ENCODE measurements at places on chromosomes 1 and 21.
A peak's percentile ranks its signal among the peaks of the same experiment; 100 is the strongest.

DNA sequence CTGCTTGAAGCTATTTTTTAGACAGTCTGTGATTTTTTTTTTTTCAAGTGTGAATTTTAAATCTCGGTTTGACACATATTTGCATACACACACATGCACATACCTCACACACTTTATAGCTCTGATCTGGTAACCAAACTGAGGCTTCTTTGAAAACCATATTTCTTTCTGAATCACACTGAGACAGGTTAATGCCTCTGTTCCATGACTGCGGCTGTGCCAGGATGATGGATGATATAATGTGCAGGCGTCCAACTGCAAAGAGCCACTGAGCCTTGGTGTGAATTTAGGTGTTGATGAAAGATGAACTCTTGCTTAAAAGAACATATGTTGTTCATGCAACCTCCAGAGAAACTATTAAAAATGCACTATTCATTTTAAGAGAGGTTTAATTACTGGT is 504.0 kb upstream of the OLFM3 start:
- DNase-seq: no peak

DNA sequence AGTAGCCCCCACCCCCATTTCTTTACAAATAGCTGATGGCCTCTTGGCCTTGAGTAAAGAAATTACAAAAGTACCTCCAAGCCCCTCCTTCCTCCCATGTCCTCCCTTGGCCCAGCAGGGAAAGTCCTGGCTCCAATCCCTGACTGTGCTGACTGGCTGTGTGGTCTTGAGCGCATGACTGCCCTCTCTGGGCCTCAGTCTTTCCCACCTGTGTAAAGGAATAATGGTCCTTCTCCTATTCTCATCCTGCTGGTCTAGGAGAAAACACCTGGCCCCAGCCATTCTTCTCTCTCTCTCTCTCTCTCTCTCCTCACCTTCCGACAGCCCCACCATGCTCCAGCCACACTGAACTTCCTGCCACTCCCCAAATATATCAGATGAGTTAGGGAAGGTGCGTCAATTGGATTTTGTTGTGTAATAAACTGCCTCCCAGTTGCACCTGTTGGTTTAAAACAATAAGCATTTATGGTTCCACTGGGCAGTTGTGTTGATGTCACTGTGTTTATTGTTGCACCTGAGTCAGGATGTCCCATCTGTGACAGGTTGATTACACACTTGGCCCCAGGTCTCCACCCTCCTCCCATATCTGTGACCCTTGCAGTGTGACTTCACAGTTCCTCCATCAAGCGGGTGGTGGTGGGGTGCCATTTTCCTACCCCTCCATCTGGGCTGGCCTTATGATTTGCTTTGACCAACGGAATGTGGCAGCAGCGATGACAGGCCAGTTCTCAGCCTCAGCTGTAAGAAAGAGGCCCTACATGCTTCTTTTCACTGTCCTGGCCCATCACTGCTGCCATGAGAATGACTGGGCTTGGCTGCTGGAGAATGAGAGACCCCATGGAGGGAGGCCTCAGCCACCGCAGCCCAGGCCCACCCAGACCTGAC is 22.3 kb upstream of the LRP8 start:
- DNase-seq: no peak

- no peak for DNase-seq
Measured at GRCh38 chr1:207799989-207800648, 48.3 kb downstream of the CD46 start.

GRCh38 chr1:203049576-203050180 is 23.4 kb downstream of the PPFIA4 start:
- no peak for DNase-seq

DNA sequence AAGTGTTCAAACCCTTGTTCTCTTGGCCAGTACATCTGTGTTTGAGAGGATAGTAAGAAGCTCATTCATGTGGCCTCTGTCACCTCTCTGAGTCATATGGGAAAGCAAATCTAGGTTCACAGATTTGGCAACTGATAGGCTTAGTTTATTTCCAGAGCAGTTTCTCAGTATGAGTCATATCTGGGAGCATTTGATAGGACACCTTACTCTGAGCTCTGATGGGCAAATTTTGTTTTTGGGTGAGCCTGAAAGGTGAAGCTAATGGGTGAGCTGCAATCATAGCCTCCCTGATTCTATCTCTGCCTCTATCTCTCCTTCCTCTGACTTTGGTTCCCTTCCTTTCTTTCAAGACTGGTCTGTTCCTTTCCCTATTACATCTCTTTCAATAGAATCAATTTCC is 134.4 kb downstream of the S1PR1 start:
- no peak for DNase-seq

DNA sequence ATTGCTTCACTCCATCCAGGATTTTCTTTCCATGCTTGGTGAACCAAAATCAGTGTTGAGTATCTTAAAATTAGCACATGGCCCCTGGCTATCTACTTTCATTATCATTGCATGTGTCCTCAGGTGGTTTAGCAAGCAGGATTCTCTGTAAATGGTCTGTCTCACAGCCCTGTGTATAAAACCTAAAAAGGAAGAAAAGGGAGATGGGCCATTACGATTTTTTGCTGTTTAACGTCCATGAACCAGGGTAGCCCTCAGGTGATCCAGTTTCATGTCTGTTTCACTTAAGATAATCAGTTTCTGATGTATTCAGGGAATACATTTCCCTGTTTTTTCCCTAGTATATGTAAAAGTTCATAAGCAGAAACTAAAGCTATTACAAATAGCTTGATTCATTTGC is 238.2 kb downstream of the NFIA start:
- no peak for DNase-seq

GRCh38 chr1:30919025-30919881 is 10.7 kb upstream of the SDC3 start:
- DNase-seq: peak; percentile 95

GRCh38 chr1:3062616-3063378 is 6.2 kb upstream of the PRDM16 start:
- no peak for DNase-seq

- no peak for DNase-seq
Measured at GRCh38 chr1:236702791-236703394, 16.6 kb downstream of the ACTN2 start.

GRCh38 chr1:3453203-3453761 is 1.2 kb upstream of the ARHGEF16 start:
- peak; percentile 31 for DNase-seq

DNA sequence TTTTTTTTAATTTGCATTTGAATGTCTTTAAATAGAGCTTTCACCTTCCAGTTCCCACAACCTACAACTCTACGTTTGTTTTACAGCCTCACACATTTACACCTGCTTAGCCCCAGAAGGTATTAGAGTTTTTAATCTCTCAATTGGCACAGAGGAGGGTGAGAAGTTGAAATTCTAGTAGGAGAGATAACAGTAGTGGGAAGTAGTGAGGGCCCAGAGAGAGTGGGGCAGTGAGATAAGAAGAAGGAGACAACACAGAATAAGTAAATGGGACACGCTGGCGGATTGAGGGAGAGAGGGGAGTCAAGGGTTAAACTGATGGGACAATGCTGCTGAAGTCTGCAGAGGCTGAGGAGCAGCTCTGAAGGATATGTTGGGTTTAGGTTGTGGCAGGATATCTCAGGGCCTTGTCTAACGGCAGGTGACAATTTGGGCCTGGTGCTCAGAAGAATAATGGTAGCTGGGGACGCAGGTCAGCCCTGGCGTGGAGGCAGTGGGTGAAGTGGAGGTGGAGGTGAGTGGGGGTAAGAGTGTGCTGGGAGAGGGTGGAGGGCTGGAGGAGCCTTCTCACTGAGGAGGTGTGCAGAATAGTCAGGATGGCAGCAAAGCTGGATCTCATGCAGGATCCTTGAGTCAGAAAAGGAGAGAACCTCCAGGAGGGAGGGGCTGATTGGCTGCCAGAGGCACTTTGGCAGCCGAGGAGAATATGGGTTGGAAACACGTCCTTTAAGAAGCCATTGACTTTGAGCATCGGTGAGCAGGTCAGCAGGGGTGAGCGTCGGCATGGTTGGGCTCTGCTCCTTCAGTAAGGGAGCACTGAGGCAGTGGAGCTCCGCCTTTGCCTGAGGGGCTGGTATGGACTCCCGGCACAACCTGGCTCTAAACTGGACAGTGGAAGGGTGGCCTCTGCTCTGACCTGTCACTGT is 72.9 kb downstream of the SYT6 start:
- DNase-seq: no peak

DNA sequence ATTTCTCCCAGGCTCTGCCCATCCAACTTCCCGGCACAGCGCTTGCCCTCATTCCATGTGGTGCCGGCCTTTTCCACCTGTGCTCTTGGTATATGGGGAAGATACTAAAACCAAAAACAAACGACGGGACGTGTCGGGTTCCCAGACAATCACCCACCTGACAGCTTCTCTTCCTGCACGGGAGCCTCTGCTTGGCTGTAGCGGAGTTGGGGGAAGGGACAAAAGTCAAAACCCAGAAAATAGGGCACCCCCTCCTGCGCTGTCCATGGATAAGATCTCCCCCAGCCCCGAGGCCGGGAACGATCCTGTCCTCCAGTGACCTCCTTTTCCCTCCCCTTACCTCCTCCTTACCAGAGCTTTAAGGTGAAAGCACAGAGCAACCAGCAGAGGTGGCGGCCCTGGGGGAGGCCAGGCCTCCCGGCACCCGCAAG is 640 bp downstream of the JTB start:
- DNase-seq: no peak

- no peak for DNase-seq
Measured at GRCh38 chr1:112904071-112904830, 51.7 kb downstream of the SLC16A1 start.

- DNase-seq: no peak
Measured at GRCh38 chr1:31214316-31215064, 25.2 kb downstream of the NKAIN1 start.

DNA sequence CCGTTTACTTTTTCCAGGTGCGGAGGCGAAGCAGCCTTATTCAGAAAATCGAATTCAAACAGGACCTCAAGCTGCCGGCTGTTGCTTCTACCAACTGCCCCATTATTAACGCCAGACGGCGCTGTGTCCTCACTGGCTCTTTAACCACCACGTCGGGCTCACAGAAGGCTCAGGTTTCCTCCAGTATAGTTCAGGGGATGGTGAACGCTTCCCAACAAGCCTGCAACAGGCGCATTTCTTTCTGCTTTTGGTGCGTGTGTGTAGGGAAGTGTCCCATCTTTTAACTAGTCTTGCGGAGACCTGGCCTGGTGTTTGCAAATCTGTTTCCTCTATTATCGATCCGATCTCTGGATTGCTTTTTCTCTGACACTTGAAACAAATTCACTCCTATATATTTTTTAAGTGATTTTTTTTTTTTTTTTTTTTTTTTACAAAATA is 791 bp upstream of the STUM start:
- DNase-seq: peak; percentile 6

DNA sequence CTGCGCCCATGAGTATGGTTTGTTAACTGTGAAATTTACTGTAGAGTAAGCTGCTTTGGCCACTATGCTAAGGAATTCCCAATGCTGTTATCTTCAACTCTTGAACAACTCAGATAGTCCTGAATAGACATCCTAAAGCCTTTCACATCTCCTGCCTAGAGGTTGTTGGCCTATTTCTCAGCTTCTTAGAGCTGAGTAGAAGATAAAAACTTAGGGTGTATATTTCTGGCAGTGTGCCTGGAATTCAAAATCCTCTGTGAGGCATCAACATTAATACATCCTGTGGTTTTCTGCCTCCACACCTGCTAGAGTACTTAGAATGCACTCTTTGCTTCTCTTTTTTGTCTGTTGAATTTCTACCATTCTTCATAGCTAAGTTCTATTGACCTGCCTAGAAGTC is 45.8 kb upstream of the RC3H1 start:
- DNase-seq: no peak

- DNase-seq: no peak
Measured at GRCh38 chr1:158145173-158145719, 35.4 kb upstream of the CD1D start.

DNA sequence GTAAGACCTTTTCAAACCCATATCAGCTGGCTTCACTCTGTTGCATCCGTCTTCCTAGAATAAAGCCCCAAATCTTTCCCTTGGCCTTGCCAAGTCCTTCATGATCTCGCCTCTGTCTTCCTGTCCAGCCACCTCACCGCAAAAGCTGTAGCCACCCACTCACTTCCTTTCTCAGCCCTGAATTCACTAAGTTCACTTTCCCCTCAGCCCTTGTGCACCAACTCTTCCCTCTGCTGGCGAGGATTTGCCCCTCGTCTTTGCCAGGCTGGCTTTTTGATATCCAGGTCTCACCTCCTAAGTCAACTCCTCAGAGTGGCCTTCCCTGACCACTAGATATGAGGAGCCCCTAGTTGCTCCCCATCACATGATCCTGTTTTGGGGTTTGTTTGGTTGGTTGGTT is 3.9 kb upstream of the COL16A1 start:
- DNase-seq: peak; percentile 1

GRCh38 chr1:241612533-241613477 is 27.4 kb downstream of the CHML start:
- DNase-seq: no peak

- DNase-seq: no peak
Measured at GRCh38 chr21:22352088-22352487, 1353.9 kb downstream of the NCAM2 start.

DNA sequence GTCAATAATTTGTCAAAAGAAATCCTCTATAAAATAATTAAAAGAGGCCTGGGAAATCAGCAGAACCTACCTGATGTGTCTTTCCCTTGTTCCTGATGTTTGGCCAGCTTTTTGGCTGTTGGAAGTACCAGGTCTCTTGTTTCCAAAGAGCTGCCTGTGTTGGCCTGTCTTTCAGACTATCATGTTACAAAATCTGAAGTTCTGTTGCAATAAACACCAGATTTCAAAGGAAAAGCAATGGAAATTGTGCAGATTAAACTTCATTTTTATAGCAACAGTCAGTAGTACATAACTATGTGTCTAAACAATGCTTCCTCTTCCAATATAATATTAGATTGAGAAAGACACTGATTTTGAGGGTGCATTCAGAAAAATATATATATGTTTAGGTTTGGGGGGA is 647.2 kb upstream of the CXADR start:
- DNase-seq: no peak

DNA sequence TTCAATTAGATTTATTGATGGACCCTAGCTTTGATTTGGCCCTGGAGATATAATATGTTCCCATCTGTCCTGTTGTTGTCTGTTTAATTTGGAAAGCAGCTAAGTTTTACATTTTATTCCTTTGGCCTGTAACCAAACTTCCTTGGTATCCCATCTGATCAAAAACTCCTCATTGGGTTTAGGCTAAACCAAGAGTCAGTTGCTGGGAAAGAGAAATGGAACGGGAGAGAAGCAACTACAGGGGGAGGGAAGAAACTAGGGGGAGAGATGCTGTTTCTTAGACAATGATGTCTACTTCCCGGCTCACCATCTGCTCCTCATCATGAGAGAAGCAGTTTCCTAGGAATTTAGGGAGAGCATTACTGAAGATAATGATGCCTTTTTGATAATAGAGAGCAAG is 141.8 kb downstream of the SYT2 start:
- no peak for DNase-seq

DNA sequence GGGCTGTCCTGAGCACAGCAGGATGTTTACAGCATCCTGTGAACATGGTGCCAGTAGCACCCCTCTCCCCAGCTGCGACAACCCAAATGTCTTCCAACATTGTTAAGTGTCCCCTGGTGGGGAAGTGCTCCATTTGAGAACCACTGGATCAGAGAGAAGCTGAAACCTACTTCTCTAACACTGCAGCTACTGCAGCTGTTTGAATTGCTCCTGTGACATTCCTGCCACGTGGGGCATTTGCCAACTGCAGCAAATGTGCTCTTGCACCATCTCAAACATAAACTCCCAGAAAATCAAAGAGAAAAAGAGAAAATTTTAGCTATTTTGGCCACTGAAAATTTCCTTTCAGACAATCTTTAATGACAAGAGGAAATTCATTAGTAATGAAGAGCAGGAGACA is 11.0 kb downstream of the SLC2A5 start:
- no peak for DNase-seq

- no peak for DNase-seq
Measured at GRCh38 chr1:173191011-173191705, 16.0 kb downstream of the TNFSF4 start.

All from GF-D8 (cell line).